Stromal cell of bone marrow (primary cell): ENCODE measurements at places on chromosomes 16 and 17.

DNA sequence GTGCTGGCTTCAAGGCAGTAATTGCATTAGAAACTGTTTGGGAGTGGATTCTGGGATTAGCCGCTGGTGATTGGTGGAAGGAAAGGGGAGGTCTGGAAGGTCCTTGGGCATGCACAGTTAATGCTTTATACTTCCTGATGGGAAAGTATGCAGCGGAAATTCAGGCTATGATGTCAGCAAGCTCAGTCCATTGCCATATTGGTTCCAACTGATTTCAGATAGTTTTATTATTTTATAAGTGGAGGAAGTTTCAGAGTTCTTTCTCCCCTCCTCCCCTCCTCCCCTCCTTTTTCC is 8.1 kb upstream of the CMTR2 start:
- no peak for DNase-seq

DNA sequence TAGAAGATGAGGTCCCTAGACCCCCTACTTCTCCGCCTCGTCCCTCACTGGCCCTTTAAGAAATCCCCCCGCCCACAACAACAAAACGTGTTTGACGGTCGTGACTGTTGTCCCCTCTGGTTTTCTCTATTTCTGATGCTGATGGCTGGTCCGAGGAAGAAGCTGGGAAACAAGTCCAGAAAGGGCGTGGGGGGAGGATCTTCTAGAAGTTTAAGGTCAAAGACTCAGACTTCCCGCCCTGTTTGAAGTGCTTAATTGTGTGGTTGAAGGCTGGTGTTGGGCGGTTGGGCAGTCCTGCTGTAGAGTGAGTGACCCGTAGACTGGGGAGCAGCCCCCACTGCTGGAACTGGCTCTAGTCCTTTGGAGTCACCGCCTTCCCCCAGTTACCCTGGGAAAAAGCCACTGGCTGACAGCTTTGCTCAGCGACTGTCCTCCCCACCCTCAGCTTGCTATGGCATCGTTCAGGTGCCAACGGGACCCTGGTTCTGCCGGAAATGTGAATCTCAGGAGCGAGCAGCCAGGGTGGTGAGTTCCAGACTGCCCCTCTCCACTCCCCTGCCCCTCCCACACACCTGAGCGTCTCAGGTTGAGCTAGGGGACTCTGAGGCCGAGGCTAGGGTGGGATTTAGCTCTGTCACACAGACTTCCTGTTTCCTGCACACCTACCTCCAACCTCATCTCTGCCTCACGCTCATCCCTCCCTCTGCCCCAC is 1.6 kb downstream of the MLLT6 start:
- no peak for DNase-seq

GRCh38 chr17:54983260-54983659 is 14.7 kb downstream of the STXBP4 start:
- DNase-seq: no peak

DNA sequence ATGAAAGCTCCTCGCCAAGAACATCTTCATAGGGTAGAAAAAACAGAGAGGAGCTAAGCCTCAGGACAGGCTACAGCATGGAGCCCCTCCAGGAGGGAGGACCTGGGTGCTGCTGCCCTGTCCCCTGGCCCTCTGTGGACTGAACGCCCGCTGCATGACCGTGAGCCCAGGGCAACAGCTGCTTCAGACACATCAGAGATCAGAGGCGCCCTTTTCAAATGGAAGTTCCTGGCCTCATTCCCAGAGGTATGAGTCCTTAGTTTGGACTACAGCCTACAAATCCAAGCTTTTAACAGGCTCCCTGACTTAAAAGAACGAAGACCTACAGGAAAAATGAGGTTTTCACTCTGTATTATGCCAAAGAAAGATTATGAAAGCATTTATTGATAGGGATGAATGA is 48.5 kb downstream of the ZNF18 start:
- DNase-seq: peak; percentile 82

GRCh38 chr16:22692916-22693637 is 120.9 kb upstream of the HS3ST2 start:
- DNase-seq: no peak

DNA sequence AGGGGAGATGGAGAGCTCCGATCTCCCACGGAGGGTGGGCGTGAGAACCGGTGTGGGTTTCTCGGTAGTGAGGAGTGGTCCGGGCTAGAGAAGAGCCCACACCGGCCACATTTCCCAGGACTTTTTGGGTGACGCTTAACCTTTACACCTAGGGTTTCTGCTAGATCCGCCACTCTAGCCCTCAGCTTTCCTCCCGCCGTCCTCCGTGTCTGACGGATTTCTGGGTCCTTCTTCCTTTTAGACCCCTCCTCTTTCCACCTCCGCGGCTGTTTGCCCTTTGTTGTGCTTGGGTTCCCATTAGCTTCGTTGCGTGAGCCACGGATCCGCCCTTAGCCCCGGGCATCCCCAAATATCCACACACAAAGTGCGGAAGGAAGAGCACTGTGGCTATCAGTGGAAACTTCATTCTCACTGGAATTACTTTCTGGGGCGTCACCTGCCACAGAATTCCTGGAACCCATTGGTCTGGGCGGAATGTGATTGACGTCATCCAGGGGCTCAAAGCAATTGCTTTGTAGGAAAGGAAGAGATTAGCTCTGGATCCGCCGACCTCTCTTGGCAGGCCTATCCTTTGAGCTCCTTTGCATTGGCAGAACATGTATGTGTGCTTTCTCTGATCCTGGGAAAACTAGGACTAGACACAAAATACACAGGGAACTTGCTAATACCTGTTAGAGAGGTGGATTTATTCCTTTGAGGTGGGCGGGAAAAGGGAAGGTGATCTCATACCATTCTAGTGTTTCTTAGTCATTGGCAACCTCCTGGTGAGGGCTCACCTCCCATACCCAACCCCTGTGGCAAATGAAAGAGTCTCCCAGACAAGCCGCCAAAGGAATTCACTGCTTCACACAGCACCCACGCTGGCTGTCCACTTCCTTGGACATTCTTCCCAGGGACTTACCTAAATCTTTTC is 654 bp downstream of the TNFAIP1 start:
- peak; percentile 53 for DNase-seq

- no peak for DNase-seq
Measured at GRCh38 chr17:17043461-17044271, 1.4 kb downstream of the MPRIP start.

- no peak for DNase-seq
Measured at GRCh38 chr17:69402052-69402451, 12.4 kb upstream of the MAP2K6 start.

- DNase-seq: no peak
Measured at GRCh38 chr16:1968146-1968953, 1.7 kb downstream of the RNF151 start.

- no peak for DNase-seq
Measured at GRCh38 chr16:6297666-6298410, 1034.8 kb upstream of the RBFOX1 start.
